ENCODE measurements at places on chromosomes 2 and 18.

DNA sequence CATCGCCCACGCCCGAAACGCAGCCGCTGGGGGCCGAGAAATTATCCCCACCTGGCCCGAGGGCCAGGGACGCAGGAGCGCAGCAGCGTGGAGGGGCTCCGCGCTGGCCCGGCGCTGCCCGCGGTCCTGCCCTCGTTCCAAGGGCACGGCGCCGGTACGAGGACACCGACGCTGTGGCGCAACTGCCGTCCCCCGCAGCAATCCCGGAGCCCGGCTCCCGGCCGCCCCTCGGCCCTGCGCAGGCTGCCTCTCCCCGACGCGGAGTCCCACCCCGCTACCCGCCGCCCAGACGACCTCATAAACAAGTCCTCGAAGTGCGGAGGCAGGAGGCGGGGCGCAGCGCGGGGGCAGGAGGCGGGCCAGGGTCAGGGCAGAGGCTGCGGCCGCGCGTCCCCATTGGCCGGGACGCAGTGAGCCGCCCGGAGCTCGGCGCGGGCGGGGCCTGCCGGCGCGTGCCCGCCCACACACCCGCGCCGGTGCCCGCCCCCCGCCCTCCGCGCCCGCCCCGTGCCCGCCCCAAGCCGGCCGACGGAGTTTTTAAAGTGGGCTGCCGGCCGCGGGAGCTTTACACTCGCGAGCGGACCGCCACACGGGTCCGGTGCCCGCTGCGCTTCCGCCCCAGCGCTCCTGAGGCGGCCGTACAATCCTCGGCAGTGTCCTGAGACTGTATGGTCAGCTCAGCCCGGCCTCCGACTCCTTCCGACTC is at the start of gene EPAS1:
Gene EPAS1 (plus strand): TSS at position 568 of the 706 bp plus-strand sequence. CDS start 505 bp downstream, outside the sequence.
- DNase-seq, result peak; percentile 84

GRCh38 chr2:32773448-32773808 is 145.6 kb downstream of the TTC27 start:
- DNase-seq, result no peak

DNA sequence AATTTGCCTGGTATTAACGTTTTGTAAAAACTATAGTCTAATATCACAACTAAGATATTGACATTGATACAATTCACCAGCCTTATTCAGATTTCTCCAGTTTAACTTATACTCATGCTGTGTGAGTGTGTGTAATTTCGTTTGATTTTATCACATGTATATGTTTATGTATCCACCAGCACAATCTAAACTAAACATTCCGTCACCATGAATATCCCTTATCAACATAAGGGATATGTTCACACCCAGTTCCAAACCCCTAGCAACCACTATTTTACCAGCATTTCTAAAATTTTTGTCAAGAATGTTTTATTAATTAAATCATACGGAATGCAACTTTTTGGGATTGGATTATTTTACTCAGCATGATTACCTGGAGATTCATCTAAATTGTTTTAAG is 450.3 kb downstream of the FBXO15 start:
- DNase-seq, result no peak

DNA sequence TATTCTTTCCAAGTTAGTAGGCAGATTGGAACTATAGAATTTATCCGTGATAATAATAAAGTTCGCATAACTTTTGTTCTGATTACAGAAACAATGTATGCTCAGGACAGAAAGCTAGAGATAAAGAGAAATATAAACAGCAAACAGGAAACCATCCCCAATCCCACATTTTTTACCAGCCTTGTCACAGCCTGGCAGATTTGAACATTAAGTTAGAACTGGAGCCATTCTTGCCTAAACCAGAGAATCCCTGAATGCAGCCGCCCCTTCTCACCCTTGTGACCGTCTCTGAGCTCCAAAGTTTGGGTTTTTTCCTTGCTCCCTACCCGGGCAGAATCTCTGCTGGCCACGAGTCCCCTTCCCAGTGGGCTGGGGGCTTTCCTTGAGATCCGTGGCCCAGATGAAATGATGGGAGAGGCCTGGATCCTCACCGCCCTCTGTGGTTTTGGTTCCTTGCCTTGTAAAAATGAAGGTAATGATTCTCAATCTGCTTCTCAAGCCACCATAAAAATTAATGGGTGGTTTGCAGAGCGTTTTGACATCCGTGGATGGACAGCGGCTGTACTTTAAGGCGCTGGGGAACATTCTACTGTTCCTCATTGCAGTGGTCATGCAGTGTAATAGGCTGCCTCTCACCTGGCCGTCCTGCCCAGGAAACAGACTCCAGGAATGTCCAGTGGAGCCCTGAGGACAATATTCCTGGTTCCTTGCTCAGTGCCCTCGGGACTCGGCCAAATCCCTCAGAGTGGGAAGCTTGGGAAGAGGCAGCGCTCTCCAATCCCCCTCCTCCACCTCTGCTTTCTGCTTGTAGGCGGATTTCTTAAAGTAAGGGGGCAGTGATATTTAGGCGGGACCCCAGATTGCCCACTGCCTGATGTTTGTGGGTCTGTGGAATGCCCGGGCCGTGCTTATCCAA is 1.6 kb downstream of the SH3BP4 start:
- DNase-seq, result no peak

- no peak for DNase-seq
Measured at GRCh38 chr2:191009541-191010374, 4.2 kb downstream of the STAT1 start.

DNA sequence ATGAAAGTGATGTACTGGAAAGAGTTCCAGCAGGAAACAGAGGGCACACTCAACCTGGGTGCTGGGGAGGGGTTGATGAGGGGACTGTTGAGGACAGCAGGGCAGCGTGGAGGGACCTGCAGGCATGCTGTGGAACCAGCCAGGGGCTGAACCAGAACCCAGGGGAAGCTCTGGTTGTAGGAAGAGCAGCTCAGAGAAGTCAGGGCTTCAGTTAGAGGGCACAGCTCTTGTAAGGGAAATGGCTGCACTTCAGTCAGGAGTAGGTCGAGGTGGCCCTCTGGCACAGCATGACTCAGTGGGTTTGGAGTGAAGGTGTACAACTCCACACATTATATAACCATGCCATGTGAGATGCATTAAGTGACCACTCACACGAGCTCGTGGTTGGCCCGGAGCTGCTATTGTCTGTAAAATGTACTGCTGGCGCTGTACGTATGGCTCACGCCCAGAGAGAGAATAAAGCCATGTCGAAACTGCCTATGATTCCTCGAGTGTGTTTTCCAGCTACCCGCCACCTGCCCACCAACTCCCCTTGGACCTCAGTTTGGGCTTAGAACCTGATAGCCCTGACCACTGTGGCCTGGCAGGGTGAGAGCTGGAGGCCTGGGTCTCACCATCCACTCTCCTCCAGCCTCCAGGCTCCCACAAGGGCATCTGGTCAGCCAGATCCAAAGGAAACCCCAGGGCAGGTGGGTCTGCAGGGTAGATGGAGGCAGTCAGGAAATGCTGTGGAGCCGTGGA is 136.5 kb upstream of the HS6ST1 start:
- DNase-seq, result no peak

- DNase-seq, result no peak
Measured at GRCh38 chr2:67399144-67399543, 2.0 kb downstream of the ETAA1 start.

DNA sequence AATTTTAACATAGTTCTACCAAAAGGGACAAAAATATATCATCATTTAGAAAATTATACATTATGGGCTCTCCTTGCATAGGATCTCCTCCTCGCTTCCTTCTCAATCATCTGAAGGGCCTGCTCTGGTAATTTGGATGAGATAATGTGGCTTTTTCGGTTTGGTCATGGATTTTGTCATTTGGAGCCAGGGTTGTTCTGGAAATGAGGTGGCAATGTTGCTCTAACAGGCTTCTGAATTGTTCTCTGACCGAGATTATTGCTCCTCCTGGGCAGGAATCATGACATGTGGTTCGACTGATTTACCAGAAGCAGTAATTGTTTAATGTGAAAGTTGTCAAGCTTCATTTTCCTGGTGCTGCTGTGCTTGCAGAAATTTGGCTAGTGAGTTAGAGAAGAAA is 194.7 kb upstream of the ERBB4 start:
- DNase-seq, result no peak

GRCh38 chr2:10256515-10257031 is 46.1 kb upstream of the HPCAL1 start:
- DNase-seq, result no peak

DNA sequence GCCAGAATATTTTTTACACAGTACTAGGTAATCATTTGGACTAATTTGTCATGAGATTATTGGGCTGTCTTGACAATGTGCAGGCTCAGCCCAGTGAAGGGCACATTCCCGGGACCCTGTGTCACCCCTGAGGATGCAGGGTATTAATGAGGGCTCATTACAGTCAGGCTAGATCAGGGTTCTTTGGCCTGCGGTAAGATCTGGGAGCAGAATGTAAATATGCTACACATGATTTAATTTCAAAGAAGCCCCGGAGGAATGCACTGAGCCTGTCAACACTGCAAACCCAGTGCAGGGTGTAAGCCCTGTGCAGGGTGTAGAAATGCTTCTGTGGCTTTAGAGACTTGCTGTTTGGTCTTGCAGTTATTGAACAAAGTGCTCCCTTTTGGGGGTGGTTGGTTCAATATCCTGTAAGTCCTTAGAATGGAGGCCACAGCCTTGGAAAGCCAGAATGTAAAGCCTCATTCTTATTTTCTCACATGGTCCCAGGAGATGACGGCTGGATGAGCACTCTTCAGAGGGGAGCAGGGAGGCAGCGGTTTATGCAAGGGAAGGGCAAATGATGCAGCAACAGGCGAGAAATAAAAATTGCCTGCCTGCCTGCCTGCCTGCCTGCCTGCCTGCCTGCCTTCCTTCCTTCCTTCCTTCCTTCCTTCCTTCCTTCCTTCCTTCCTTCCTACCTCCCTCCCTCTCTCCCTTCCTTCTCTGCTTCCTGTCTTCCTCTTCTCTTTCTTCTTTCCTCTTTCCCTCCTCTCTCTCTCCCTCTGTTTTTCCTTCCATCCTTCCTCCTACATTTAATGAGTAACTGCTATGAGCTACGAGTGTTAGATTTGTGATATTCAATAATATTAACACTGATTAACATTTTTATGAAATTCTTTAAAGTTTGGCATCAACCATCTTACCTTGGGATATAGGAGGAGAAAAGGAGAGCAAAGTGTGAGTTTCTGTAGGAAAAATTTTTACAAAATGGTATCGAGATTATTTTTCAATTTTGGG is 148.8 kb downstream of the VAPA start:
- DNase-seq, result no peak

DNA sequence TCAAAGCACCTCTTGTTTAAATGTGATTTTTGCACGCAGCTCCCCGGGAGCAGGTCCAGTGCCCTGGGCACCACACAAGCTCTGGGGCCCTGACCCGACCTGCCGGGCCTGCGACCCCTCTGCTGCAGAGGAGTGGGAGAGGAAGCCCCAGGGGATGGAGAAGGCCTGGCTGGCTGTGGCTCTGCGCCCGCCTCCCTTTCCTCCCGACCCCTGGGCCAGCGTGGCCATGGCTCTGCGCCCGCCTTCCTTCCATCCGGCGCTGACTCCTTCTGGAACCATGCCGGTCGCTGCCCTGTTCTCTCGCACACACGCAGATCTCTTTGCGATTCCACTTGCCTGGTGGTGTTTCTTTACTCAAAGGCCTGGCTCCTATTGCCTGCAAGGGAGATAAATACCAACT is 166.5 kb upstream of the SALL3 start:
- DNase-seq, result no peak

- no peak for DNase-seq
Measured at GRCh38 chr2:227789803-227790202, 23.8 kb upstream of the CCL20 start.

- DNase-seq, result no peak
Measured at GRCh38 chr2:85414761-85415553, 3.6 kb upstream of the SH2D6 start.

GRCh38 chr2:23422089-23423061 is 37.4 kb downstream of the KLHL29 start:
- no peak for DNase-seq

GRCh38 chr2:203535078-203535783 is at the start of gene RAPH1:
TSS of gene RAPH1 (minus strand) at chr2:203535301. CDS start at chr2:203495353, 39,948 bp downstream.
- peak; percentile 77 for DNase-seq

GRCh38 chr2:12684471-12684936 is 32.2 kb upstream of the TRIB2 start:
- no peak for DNase-seq

DNA sequence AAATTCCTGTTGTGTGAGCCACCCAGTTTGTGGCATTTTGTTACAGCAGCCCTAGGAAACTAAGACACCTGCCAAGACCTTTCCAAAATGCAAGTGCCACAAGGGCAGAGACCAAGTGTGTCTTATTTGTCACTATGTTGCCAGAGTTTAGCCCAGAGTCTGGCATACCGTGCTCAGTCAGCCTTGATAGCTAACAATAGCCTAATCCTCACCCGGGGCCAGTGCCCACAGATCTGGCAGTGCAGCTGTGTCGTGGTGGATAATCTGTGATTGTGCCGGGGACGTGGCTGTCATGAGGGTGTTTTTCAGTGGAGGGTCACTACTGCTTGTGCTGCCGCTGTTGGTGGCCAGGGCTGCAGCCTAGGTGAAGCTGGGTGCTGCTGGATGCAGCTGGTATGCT is 53.5 kb downstream of the MEP1B start:
- DNase-seq, result no peak

DNA sequence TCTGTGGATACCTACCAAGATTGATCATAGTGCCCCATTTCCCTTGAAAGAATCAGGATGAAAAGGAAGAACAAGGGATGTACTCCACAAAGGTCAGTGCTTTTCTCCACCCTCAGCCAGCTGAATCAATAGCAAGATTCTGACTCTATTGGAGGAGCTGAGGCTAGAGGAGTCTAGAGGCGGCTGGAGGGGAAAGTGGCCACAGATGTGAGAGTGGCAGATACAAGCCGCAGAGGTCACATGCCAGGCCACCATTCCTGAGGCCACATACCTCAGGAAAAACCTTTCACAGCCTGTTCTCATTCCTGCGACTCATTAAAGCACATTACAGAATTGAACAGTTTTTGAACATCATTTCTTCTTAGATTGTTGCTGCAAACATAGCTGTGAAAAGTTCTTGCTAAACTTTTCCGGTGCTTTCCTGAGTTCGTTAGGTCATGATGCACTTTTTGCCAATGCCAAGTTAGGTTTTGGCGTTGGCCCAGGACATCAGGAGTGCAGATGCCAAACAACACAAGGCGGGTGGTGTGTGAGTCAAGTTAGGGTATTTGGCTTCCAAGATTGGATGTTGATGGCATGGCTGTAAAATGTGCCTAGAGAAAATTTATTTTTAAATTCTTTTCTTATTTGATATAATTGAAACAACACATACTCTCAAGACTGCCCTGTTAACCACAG is 160.7 kb upstream of the SP5 start:
- DNase-seq, result no peak

DNA sequence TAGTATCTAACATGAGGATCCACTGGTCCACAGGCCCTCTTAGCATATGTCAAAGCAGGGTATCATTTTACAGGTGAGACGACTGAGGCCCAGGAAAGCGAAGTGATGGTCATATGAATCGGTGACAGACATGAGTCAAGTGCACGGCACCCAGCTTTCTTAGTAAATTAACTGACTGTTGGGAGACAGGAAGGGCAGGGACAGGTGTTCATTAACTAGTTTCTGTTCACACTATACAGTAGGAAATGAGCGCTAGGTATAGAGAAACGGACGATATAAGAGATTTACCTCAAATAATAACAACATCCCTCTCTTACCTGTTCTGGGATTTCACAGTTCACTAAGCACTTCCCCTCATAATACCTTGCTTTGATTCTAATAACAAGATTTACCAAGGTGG is 1.7 kb upstream of the SMARCAL1 start:
- DNase-seq, result no peak

All from NCI-H774 (cell line).